Common myeloid progenitor, CD34-positive (primary cell): ENCODE measurements at places on chromosomes 16 and 17.
A peak's percentile ranks its signal among the peaks of the same experiment; 100 is the strongest.

DNA sequence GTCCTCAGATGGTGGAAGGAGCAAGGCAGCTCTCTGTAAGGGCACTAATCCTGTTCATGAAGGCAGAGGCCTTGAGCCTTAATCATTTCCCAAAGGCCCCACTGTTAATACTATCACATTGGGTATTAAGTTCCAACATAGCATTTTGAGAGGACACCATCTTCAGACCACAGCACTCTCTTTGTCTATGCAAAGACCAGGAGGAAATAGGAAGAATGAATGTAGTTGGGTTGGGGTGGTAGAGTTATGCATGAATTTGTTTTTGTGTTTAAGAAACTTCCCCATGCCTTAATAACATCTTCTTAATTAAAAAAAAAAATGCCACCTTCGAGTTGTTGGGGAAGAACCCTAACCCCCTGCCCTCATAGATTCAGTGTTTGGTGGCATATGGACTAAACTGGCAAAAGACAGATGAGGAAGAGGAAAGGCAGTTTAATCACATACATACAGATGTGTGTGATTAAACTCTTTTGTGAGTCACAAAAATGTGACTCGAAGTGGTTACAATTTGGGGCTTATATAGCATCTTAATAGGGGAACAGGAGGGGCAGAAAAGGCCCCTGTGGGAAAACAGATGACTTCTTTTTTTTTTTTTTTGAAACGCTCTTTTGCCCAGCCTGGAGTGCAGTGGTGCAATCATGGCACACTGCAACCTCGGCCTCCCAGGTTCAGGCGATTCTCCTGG lies 35.0 kb upstream of the SLC5A10 start:
- peaks cover 36% of the 10 kb centered on the region for H3K4me1 ChIP-seq

DNA sequence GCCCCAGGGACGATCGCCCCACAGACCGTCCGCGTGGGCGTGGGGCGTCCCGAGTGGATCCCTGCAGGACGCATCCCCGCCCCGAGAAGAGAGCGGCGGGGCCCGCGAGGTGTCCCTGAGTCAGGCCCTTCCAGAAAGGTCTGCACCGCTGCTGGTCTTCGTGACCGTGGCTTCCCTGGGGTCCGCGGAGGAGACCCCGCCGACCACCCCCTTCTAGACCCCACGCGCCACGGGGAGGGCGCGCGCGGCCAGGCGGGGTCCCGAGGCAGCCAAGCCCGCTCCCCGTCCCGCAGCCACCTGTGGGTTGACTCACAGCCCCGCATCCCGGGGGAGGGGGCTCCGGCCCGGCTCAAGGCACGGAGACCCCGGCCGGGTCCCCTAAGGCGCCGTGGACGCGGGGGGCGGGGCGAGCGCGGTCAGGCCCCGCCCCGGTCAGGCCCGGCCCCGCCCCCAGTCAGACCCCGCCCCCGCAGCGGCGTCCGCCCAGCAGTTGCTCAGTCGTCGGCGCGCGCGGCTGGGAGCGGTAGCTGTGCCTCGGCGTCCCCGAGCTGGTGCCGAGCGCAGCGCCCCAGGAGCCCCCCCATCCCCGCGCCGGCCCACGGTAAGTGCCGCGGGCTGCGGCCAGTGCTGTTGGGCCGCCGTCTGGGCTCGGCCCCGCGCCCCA lies at the start of gene BAIAP3:
Gene BAIAP3 (plus strand): TSS at position 497 of the 664 bp plus-strand sequence. CDS start 4,905 bp downstream, outside the sequence.
- no peak within 1 kb of the TSS for H3K4me3 ChIP-seq
- H3K36me3 ChIP-seq, result no peaks in the 10 kb centered on the region

DNA sequence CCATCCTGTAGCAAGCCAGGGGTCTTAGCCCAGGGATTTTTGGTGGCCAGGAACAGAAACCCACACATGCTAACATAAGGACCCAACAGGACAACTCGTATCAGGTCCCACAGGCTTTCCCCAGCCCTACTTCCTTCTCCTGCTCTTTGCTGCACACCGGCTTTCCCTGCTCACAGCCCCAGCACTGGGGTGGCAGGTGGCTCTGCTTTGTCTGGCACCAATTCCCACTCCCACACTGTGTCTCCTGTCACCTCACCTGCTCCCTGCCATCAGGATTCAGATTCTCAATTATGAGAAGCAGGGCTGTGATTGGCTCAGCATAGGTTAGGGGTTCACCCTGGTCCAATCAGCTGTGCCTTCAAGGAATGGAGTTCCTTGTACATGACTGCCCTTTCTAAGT lies 94.1 kb downstream of the TMEM132E start:
- H3K27me3 ChIP-seq, result no peaks in the 10 kb centered on the region
- H3K36me3 ChIP-seq, result no peaks in the 10 kb centered on the region
- H3K4me1 ChIP-seq, result no peaks in the 10 kb centered on the region
- H3K4me3 ChIP-seq, result no peak overlapping the region
- H3K27ac ChIP-seq, result no peak overlapping the region
- DNase-seq, result no peak

GRCh38 chr17:50026046-50026675 lies 29.7 kb upstream of the ITGA3 start:
- H3K4me3 ChIP-seq, result no peak overlapping the region
- DNase-seq, result no peak
- H3K27me3 ChIP-seq, result peaks cover 2% of the 10 kb centered on the region
- no peaks in the 10 kb centered on the region for H3K36me3 ChIP-seq
- peaks cover 22% of the 10 kb centered on the region for H3K4me1 ChIP-seq

GRCh38 chr16:64375391-64375980 lies 746.4 kb downstream of the CDH11 start:
- no peaks in the 10 kb centered on the region for H3K27me3 ChIP-seq
- DNase-seq, result no peak
- no peak overlapping the region for H3K27ac ChIP-seq

DNA sequence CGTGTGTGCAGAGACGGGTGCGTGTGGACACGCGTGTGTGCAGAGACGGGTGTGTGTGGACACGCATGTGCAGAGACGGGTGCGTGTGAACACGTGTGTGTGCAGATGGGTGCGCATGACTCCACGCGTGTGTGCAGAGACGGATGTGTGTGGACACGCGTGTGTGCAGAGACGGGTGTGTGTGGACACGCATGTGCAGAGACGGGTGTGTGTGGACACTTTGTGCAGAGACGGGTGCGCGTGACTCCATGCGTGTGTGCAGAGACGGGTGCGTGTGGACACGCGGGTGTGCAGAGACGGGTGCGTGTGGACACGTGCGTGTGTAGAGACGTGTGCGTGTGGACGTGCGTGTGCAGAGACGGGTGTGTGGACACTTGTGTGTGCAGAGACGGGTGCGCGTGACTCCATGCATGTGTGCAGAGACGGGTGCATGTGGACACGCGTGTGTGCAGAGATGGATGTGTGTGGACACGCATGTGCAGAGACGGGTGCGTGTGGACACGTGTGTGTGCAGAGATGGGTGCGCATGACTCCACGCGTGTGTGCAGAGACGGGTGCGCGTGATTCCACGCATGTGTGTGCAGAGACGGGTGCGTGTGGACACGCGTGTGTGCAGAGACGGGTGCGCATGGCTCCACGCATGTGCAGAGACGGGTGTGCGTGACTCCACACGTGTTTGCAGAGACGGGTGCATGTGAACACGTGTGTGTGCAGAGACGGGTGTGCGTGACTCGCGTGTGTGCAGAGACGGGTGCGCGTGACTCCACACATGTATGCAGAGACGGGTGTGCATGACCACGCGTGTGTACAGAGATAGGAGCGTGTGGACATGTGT lies 1.6 kb upstream of the CD7 start:
- no peak overlapping the region for H3K27ac ChIP-seq
- H3K4me1 ChIP-seq, result peaks cover 44% of the 10 kb centered on the region
- DNase-seq, result no peak
- H3K36me3 ChIP-seq, result no peaks in the 10 kb centered on the region

DNA sequence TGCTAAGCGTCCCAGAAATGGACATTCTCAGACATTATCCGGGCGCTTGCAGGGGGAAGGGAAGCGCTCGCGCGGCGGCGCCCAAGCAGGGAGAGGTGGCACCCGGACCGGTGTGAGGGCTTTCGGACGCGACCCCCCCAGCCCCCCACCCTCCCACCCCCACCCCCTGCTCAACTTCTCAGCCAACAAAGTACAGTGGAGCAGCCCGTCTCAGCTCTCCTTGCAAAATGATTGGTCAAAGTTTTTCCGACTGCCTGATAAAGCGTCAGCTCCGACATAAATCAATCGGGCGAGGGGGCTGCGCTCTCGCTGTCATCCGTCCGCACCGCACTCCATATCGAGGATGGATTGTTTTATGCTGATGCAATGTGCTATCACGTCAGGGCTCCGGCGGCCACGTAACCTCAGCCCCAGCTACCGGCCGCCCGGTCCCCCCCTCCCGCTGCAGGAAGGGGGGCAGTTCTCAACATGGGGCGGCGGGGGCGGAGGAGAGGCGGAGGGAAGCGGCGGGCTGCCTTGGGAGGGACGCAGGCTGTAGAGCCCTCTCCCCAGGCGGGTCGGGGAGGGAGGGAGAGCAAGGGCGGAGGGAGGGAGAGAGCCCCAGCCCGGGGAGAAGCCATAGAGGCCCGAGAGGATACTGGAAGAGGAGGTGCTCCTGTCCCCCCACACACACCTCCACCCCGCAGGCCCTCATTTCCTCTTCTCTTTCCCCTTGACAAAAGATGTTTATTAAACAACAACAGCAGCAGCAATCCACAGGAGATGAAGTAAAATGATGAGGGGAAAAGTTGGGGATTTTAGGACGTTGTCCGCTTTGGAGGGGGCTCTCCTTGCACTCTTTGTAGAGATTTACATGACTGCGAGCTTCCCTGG lies at the start of gene HOXB9:
Gene HOXB9 (minus strand): TSS at position 114 of the 873 bp plus-strand sequence. CDS start 89 bp downstream, at position 25.
- DNase-seq, result peak; percentile 86
- H3K4me1 ChIP-seq, result no peaks in the 10 kb centered on the region
- no peaks in the 10 kb centered on the region for H3K36me3 ChIP-seq
- peaks cover 60% of the 10 kb centered on the region for H3K27me3 ChIP-seq

- H3K4me1 ChIP-seq, result peaks cover 6% of the 10 kb centered on the region
- peak; percentile 60 for DNase-seq
- no peak overlapping the region for H3K4me3 ChIP-seq
- H3K27ac ChIP-seq, result no peak overlapping the region
- peaks cover 7% of the 10 kb centered on the region for H3K27me3 ChIP-seq
- H3K36me3 ChIP-seq, result no peaks in the 10 kb centered on the region
These were observed 326.7 kb downstream of the C16orf95 start for GRCh38 chr16:86990451-86990850.

GRCh38 chr16:25066747-25067631 lies 44.6 kb upstream of the LCMT1 start:
- peak overlapping the region; percentile 87 for H3K4me3 ChIP-seq
- DNase-seq, result peak; percentile 76
- H3K27me3 ChIP-seq, result no peaks in the 10 kb centered on the region
- H3K4me1 ChIP-seq, result peaks cover 23% of the 10 kb centered on the region

DNA sequence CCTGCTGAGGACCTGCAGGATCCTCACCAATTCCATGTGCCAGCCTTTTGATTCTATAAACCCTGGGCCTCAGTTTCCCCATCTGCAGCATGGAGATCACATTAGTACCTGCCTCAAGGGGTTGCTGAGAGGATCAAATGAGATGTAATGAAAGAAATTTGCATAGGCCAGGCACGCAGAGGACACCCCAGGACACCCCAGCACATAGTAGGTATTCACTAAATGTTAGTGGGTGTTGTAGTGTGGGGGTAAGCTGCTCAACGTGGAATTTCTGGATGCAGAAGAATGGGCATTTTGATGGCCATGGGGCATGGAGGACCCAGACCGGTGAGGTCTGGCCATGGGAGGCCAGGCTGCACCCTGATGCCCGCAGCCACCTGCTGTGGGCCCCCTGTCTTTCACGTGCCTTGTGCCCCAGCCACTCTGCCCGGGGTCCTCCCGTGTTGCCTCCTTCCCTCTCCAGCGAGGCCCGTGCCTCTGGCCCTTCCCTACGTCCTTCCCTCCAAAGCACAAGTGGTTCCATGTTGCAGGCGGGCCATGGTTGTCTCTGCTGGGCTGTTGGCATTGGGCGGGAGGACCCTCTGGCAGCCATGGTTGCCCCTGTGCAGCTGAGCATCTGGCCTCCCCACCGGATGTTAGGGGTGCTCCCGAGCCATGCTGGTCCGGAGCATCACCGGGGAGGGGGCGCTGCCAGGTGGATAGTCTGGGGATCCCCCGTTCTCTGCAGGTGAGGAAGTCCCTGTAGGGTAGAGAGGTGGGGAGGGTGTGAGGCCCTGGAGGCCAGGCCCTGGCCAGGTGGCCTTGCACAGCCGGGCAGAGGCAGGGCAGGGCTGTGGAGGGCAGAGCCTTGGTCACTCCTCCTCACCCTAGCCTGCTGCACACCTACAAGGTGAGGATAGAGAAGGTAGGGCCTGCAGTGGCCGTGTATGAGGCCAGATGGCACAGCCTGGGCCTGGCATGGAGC lies 8.6 kb downstream of the MAP2K3 start:
- H3K4me3 ChIP-seq, result no peak overlapping the region
- no peak for DNase-seq
- no peak overlapping the region for H3K27ac ChIP-seq
- no peaks in the 10 kb centered on the region for H3K27me3 ChIP-seq
- H3K4me1 ChIP-seq, result no peaks in the 10 kb centered on the region

DNA sequence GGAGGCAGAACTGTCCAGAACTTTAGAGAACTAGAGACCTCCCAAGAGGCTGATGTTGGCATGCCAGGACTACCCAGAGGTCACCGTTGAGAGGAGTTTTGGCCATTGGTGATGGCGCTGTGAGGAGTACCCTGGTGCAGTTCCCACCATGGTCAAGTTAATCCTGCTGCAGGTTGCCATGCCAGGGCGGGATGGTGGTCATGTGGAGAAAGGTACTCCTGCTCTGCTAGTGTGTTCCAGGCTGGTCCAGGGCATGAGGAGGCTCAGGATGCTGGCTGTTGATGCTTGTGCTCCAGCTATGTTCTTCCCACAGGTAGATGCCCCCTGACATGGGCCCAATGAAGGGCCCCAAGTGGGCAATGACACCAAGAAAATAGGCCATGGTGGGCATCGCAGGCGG lies 4.1 kb upstream of the PHF12 start:
- H3K27ac ChIP-seq, result no peak overlapping the region
- no peak for DNase-seq

GRCh38 chr16:85653290-85653891 lies 35.4 kb downstream of the GINS2 start:
- H3K27ac ChIP-seq, result no peak overlapping the region
- no peak overlapping the region for H3K4me3 ChIP-seq
- no peak for DNase-seq
- no peaks in the 10 kb centered on the region for H3K27me3 ChIP-seq
- H3K4me1 ChIP-seq, result peaks cover 19% of the 10 kb centered on the region

DNA sequence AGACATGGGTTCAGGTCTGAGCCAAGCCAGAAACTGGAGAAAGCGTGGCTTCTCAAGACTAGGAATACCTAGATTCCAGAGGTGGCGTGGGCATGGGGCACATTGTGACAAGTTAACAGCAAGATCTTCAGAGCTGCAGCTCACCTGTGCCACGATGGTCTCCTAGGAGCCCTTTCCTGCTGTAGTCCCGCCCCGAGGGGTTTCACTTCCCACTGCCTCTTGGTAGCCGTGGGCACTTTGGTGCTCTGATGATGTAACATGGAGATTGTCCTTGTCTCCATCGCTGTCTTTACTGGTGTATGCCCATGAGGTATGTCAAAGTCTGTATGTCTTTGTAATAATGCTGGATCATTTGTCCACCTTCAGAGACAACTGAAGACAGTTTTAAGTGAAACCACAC lies 89.7 kb downstream of the WWOX start:
- DNase-seq, result no peak
- no peaks in the 10 kb centered on the region for H3K36me3 ChIP-seq
- no peak overlapping the region for H3K27ac ChIP-seq
- no peak overlapping the region for H3K4me3 ChIP-seq
- H3K4me1 ChIP-seq, result peaks cover 4% of the 10 kb centered on the region

GRCh38 chr16:78198288-78198687 lies 98.8 kb downstream of the WWOX start:
- no peak overlapping the region for H3K4me3 ChIP-seq
- no peaks in the 10 kb centered on the region for H3K36me3 ChIP-seq
- H3K27ac ChIP-seq, result no peak overlapping the region
- no peaks in the 10 kb centered on the region for H3K27me3 ChIP-seq
